ENCODE measurements at places on chromosomes 13 and 19.

- no peak for DNase-seq
These were observed 76.6 kb upstream of the POMP start for GRCh38 chr13:28582225-28582891.

DNA sequence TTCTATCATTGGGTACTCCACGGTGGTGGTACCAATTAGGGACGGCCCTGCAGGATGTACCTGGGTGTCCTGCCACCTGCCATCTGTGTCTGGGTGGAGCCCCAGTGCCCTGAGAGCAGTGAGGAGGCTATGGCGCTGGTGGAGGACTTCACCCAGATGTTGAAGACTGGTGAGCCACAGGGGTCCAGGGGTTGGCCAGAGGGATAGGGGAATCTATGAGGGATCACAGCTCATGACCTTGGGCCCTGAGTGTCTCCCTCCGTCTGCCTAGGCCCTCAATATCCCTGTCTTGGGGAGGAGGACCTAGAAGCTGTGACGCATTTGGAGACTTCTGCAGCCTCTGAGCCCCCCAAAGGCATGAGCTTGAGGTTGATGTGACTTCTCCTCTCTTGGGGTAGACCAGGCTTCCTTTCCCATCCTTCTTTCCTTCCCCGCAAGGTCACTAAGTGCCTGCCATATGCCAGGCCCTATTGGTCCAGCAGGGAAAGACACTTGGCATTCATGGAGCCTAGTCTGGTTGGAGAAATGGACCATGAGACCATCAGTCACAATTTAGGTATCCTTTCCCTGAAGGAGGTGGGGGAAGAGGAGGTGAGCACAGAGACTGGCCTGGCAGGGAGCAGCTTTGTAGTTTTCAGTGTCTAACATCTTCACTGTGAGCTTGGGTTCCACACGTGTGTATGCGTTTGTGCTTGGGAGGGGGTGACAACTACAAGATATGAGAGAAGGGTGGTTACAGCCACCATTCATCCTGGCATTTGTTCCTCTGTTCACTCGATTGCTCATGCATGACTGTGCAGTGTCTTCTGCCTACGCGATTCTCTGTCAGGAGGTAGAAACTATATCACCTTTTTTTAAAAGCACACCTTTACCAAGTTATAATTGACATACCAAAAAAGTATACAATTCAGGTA lies 5.1 kb upstream of the MZF1 start:
- no peak for DNase-seq

DNA sequence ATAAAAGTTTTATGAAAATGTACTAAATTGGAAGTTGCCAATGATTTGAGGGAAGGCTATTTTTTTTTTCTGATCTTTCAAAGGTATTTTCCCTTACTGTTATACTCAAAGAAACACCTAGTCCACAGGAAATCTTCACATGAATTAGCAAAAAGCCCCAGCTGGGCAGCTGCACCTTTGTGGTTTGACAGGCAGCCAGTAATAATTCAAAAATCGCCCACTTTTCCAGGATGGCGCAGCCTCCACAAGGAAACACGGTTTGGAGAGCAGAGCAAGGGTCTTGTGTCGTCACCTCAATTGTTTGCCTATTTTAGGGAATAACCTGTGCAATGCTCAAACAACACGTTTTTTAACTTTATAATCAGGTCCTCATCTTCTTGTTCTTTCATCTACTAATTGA lies 324.9 kb upstream of the GPC6 start:
- DNase-seq, result no peak

- DNase-seq, result no peak
These were observed 1.2 kb upstream of the TMEM86B start for GRCh38 chr19:55229789-55230182.

- DNase-seq, result no peak
These were observed 20.4 kb downstream of the COG6 start for GRCh38 chr13:39675904-39676303.

DNA sequence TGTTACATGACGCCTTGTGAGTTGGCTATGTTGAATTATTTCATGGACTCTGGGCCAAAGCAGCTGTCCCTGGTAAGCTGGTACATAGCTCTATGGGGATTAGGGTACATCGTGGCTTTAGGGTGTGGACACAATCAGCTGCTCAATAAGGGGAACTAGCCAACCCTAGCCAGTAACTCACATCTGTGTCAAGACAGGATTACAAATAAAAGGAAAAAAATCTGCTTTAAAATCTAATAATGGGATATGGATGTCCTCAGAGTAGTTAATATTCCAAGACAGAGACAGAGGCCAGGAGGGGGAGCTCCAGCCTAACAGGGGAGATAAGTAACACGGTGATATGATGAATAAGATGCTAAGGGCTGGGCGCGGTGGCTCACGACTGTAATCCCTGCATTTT lies 21.1 kb upstream of the ZNF766 start:
- DNase-seq, result peak; percentile 45

DNA sequence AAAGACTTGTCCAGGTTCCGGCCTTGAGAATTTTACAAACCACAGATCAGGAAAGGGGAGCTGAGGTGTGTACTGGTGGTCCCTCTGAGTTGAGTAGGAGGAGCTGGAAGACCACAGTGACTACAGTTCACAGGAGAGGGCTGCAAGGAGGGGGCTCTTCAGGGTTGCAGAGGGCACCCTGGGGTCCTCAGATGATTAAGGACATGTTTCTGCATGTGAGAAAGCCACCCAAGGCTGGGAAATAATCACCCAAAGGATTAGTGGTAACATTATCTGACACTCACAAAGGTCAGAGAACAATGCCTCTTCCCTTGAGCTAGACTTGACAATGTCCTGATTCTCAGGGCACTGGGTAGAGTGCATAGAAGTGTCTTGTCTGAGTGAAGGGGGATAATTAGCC lies 540.4 kb downstream of the IRS2 start:
- DNase-seq, result no peak

DNA sequence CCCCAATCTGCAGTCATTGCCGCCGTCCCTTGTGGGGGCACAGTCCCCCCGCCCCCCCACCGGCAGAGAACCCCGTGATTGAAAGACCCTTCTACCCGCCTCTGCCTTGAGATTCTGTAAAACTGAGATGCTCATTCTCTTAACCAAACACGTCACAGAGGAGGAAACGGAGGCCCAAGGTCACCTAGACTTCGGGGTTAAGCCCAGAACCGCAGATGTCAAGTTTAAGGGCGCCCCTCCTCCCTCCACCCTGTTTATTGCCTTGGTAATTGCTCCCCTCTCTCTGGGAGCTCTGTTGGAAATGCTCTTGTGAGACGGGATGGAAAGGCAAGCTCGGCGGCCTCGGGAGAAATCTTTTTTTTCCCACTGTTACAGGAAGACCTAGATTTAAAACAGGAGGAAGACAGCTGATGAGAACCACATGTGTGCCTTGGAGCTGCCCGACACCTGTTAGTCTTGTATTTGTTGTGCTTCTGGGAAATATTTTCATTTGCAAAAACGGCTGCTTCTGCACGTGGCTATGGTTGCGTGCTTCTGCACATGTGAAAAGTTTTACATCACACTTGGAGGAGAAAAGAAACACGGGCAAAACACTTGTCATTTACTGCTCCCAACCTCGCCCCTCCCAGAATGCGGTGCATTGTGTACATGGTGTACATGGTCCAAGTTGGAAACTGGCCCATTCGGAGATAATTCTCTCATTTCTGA lies 1.1 kb upstream of the MED26 start:
- no peak for DNase-seq

GRCh38 chr19:57816652-57817051 lies 1.9 kb upstream of the ZNF552 start:
- no peak for DNase-seq

DNA sequence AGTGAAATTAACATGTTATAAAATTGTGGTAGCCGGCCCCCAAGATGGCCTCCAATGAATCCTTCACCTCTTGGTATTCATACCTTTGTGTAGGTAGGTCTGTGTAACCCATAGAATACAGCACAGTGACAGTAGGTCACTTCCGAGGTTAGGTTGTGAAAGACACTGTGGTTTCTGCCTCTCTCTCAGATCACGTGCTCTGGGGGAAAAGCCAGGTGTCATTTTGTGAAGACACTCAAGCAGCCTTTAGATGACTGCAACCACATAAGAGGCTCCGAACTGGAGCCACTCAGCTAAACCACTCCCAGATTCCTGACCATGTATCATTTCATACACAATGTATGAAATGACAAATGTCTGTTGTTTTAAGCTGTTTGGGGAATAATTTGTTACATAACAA lies 9.8 kb upstream of the USPL1 start:
- DNase-seq, result no peak

GRCh38 chr13:32142956-32143375 lies 111.4 kb downstream of the FRY start:
- DNase-seq, result no peak

DNA sequence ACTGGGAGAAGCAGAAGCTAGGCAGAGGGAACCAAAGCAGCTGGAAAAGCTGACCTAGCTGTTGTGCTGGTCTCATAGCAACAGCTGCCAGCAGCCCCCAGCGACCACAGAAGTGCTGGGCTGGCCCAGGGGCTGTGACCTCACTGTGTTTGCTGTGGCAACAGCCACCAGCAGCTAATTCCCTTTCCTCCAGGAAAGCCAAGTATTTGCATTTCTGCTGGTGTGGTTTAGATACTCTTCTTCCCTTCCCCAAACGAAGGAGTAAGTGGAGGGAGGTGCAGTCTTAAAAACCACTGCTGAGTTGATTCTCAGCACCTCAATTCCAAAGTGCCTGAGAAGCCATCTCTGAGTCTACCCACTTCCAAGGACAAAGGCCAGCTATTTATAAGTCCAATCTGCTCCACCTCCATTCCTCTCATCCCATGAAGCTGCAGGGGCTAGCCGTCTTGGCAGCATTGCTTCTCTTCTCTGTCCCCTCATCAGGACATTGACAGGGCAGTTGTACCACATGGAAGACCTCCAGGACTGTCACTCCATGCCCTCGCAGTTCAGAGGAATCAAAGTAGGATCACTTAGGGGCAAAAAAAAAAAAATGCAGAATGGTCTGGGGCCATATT lies 11.5 kb upstream of the CCDC97 start:
- no peak for DNase-seq

DNA sequence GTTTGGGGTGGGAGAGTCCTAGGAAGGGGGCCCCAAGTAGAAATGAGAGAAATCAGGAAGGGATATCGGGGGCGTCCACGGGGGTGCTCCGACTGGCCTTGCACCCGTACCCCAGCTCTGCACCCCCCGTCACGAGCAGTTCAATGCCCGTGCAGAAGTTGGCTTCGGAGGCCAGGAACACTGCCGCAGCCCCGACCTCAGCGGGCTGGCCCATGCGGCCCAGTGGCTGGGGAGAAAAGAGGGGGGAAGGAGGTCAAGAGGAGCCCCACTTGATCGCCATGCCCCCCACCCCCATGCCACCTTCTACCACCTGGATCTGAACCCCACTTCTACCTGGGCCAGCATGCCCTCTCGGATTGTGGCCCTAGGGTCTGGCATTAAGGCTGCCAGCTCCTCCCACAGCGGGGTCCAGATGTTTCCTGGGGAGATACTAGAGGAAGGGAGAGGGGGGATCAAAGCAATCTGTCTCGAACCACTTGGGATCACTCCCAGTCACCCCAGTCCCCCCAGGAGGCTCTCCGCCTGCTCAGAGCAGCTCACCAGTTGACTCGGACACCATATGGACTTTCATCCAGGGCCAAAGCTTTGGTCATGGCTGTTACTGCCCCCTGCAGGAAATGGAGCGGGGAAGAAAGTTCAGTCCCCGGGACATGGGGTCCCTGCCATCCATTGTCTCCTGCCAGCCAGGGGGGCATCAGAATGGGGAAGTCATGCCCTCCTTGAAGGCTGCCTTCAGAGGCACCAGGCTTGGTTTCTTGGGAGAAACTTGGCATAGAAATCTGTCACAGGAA lies 2.5 kb upstream of the BCAT2 start:
- no peak for DNase-seq

- no peak for DNase-seq
These were observed 59.4 kb upstream of the FARP1 start for GRCh38 chr13:98083507-98083906.

DNA sequence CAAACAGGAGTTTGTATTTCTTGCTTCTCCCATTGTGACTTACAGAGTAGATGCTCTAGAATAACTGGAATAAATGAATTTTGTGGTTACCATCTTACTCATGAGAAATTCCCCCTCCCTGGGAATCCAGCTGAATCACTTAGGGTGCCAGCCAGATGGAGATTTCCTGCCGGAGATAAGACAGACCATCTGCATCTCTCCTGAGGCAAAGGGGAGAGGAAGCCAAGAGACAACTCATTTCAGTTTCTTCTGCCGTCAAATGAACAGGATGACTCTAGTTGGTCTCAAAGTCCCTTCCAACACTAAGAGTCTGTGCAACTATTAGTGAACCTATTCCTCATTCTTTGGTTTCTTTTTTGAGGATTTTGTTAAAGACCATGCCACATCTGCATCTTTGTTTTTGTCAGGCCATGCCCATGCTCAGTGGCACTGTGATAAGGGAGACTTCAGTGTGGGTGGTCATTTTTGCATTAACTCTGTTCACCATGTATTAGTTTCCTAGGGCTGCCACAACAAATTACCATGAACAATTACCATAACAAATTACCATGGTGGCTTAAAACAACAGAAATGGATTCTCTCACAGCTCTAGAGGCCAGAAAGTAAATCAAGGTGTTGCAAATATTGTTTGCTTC lies 112.8 kb downstream of the NDFIP2 start:
- DNase-seq, result no peak

DNA sequence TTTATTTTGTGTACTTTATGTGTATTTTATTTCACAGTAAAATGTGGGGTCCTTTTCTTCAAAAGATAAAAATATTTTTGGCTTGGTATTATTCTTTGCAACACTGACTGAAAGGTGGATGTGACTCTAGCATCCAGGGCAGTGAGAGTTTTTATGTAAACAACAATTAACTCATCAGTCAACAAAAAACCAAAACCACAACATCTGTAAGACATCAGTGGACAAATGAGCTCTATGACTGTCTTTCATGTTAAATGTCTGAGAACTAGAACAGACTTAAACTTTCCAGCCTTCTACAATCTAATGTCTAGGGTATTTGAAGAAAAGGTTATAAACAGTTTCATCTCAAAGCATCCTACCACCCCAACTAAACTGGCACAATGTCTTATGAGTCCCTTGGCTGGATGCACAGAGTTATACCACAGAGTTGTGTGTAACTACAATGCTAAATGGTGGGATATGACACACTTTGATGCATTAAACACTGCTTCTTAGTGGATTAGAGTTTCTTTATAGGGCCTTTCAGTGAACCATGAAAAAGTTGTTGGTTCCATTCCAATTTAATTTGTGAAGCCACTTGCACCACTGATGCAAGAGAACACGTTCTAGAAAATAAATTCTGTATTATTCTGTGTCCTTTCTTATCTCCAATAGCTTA lies 544.2 kb upstream of the KLF12 start:
- no peak for DNase-seq

- no peak for DNase-seq
These were observed 136.8 kb downstream of the TBC1D4 start for GRCh38 chr13:75345193-75345592.

GRCh38 chr13:51221674-51222036 lies 543 bp upstream of the FAM124A start:
- no peak for DNase-seq

- DNase-seq, result no peak
These were observed 1533.3 kb downstream of the SLITRK5 start for GRCh38 chr13:89204435-89204834.

Measured in NCI-H526 treated with DMSO at 0.1 percent for 48 hours (cell line).